Activated CD8-positive, alpha-beta memory T cell treated with anti-CD3 and anti-CD28 coated beads, Interleukin-2, amount 50 U/mL, for 4 hours (primary cell): ENCODE measurements at places on chromosomes 6 and 20.

DNA sequence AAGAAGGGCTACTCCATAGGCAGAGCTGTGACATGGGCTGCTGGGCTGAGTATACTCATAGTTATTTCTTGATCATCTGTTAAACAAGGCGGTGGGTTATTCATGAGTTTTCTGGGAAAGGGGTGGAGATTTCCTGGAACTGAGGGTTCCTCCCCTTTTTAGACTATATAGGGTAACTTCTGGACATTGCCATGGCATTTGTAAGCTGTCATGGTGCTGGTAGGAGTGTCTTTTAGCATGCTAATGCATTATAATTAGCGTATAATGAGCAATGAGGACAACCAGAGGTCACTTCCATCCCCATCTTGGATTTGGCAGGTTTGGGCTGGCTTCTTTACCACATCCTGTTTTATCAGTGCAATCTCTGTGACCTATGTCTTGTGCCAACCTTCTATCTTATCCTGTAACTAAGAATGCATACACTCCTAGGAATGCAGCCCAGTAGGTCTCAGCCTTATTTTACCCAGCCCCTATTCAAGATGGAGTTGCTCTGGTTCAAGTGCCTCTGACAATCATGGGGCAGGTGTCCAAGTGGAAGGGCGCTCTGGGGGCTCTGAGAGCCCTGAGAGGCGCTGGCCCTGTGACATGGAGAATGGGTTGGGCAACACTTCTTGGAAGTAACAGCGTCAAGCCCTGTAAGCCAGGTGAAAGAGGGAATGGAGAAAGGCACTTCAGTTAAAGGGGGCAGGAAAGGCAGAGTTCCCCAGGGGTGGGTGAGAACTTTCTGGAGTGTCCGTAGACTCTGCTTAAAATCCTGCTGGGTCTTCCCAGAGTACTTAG, 354.2 kb upstream of the SULF2 start:
- no peak for DNase-seq

DNA sequence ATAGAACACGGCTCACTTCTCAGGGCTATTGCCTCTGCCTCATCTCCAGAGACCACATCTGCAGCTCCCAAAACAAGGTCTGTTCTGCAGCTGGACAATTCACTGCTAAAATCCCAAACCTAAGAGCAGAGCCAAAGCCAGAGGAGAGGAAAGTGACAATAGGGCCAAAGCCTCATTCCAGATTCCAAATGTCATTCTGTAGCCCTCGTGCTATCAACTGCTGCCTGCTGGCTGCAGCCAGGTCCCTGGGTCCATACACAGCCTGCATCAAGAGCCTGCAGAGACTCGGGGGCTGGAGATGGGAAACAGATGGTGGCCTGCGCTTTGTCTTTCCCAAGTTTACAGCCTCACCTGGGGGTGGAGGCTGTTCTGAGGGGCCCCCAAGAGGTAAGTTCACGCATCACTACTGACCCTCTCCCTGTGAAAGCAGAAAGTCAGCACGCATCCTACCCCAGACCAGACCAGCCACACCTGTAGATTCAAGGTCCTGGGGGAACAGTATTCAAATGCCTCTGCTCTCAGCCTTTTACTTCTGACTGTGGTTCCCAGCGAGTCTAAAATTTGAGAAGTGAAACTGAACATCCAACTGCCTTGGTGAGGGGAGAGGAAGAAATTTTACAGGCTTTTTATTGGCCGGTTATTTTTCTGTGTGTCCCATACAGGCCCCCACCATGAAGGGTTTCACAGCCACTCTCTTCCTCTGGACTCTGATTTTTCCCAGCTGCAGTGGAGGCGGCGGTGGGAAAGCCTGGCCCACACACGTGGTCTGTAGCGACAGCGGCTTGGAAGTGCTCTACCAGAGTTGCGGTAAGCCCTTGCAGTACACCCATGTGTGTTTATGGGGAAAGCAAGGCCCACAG, at the start of gene LY86:
Gene LY86, plus strand, starts transcription at position 657 of the 860 bp plus-strand sequence. Its CDS starts 15 bp downstream, at position 672.
- no peak for DNase-seq

DNA sequence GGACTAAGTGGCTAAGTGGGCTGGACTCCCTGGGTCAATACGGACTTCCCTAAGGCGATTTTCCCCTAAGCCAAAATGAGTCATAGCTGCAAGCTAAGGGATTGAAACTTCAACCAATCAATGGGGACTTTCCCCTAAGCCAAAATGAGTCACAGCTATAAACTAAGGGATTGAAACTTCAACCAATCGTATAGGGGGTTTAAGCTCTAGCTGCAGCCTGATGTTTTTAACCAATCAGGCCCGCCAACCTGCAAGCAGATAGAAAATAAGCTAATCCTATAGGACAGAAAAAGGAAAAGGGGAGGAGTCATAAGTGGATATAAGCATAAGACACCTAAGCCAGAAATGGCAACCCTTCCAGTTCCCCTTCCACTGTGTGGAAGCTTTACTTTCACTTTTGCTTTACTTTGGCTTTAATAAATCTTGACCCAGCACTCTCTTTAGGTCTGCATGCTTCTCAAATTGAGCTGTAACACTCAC, 655.0 kb upstream of the HS3ST5 start:
- DNase-seq = no peak

DNA sequence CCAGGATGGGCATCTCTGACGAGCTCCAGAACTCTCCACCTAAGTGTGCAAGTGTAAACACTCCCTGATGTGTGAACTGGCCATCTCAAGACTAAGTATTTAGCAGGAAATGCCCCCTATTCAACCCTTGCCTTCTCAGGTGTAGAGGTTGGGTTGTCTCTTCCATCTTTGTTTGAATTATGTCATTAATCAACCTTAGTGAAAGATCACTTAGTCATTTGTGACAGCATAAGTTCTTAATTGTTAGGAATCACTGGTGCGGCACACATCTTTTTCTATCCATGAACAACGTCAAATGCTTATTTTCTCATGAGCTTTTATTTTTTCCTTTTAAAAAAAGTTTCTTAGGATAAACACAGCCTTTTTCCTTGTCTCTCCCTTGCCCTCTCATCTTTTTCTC, 151.6 kb downstream of the ESR1 start:
- DNase-seq = no peak

- no peak for DNase-seq
Observed at GRCh38 chr6:48447251-48447650, 336.3 kb upstream of the PTCHD4 start.

GRCh38 chr20:1426231-1426849, 33.5 kb upstream of the FKBP1A start:
- DNase-seq = no peak

- DNase-seq = no peak
Observed at GRCh38 chr6:3311826-3312225, 53.1 kb downstream of the PSMG4 start.

GRCh38 chr6:83708970-83709747, at the start of gene SNAP91:
Gene SNAP91 (minus strand): TSS chr6:83709101. CDS start chr6:83707927, 1,174 bp downstream.
- no peak for DNase-seq

- DNase-seq = no peak
Observed at GRCh38 chr6:43213431-43213830, 15.8 kb downstream of the DNPH1 start.

- no peak for DNase-seq
Observed at GRCh38 chr20:32354592-32355416, 3.3 kb upstream of the ASXL1 start.

GRCh38 chr6:7697820-7698623, 27.9 kb upstream of the BMP6 start:
- DNase-seq = no peak

DNA sequence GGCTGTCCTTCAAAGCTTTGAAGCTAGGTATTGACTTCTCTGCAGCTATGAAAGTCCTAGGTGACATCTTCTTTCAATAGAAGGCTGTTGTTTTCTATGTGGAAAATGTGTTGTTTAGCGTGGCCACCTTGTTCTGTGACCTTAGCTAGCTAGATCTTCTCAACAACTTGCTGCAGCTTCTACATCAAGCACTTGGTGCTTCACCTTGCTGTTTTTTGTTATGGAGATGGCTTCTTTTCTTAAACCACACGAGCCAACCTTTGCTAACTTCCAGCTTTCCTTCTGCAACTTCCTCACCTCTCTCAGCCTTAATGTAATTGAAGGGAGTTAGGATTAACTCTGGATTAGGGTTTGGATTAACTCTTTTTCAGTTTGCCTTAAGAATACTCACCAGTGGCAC, 128.6 kb upstream of the MMS22L start:
- DNase-seq = no peak

DNA sequence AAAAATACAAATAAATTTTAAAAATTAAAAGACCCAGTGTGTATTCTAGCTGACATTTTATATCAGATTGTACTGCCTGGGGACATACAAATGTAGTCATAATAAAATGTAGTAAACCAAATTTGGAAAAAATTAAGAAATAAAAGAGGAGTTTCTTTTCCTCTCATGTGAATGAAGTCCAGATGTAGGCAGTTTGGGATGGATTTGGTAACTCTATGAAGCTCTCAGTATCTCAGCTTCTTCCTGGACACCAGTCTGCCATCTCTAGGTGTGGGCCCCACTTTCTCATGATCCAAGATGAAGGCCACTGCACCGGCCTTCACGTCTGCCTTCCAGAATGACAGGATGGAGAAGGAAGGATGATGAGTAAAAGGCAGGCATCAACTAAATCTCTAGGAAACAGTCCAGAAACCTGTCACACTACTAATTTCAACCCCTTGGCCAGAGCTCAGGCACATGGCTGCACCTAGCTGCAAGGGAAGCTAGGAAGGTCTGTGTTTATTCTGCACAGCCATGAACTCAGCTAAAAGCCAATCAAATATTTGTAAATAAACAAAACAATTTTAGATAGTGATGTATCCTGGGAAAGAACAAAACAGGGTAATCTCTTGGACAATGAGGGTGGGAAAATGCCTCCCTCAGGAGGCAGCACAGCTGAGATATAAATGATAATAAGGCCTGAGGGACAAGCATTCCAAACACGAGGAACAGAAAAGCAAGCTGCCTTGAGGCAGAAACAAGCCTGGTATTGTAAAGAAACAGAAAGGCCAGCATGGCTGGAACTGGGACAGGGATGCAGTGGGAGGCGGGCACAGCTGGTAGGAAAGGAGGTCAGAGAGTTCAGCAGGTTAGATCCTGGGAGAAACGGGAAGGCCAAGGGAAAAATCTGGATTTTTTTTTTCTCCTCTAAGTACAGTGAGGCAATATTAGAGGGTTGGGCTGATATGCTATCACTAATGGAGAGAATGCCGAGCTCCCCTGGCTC, 88.5 kb upstream of the PTPN1 start:
- DNase-seq = no peak

GRCh38 chr20:13341737-13342393, 120.8 kb downstream of the ISM1 start:
- DNase-seq = no peak

DNA sequence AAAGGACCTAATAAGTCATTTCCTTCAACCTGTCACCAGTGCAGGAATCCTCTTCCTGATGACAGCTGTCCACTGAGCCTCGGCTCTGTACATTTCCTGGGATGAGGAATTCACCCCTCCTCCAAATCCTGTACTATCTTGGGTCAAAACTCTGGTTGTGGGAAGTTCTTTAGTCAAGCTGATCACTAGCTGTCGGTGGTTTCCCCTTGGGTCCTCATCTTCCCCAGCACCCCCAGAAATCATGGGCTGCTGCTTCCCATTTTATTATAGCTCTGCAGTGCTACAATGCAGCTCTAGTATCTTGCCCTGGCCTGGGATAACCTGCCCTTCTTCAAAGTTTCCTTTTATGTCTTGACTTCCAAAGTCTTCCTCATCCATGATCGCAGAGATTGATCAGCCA, 14.6 kb upstream of the ADA start:
- no peak for DNase-seq

- no peak for DNase-seq
Observed at GRCh38 chr20:23361119-23361475, 885 bp upstream of the GZF1 start.

GRCh38 chr6:165186441-165187205, 122.8 kb downstream of the C6orf118 start:
- DNase-seq = no peak

- no peak for DNase-seq
Observed at GRCh38 chr20:56383334-56383733, 8.7 kb downstream of the AURKA start.

DNA sequence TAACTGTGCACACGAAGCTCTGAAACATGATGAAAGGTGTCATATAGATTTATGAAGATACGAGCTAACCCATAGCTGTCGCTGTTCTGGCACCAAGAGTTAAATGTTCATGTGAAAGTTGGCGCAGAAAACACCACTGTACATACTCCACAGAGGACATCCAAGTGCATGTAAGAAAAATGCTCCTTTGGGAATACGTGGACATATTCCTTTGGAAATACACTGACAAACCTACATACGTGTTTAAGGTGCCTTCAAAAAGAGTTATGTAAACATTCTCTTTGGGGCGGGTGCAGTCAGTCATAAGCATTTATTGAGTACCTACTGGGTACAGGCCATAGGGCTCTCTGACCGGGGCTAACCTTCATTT, 723 bp upstream of the ARID1B start:
- no peak for DNase-seq

GRCh38 chr20:10350188-10350842, 83.7 kb downstream of the MKKS start:
- no peak for DNase-seq

GRCh38 chr20:32920530-32921298, 62.0 kb downstream of the EFCAB8 start:
- DNase-seq = no peak

GRCh38 chr6:167238694-167239467, 52.2 kb upstream of the UNC93A start:
- DNase-seq = no peak

- DNase-seq = no peak
Observed at GRCh38 chr20:4997222-4997621, 4.1 kb downstream of the SLC23A2 start.

DNA sequence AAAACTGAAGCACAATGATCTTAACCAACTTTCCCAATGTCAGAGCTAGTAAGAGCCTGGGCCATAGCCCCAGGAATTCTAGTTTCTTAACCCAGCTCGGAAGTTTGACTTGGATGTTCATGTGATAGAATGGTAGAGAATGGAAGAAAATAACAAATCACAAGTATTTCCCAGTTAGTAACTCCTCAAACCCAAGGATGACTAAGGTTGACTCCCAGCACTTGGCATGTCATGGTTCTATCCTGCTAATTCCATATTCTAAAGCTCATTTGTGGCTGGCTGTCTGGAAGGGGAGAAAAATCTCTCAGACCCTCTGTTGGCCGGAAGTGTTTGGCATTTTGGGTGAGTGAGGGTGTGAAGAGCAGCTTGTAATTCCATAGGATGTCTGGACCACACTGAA, 248.7 kb downstream of the RFPL4B start:
- DNase-seq = no peak

GRCh38 chr6:149905911-149906371, 8.0 kb upstream of the RAET1E start:
- no peak for DNase-seq

DNA sequence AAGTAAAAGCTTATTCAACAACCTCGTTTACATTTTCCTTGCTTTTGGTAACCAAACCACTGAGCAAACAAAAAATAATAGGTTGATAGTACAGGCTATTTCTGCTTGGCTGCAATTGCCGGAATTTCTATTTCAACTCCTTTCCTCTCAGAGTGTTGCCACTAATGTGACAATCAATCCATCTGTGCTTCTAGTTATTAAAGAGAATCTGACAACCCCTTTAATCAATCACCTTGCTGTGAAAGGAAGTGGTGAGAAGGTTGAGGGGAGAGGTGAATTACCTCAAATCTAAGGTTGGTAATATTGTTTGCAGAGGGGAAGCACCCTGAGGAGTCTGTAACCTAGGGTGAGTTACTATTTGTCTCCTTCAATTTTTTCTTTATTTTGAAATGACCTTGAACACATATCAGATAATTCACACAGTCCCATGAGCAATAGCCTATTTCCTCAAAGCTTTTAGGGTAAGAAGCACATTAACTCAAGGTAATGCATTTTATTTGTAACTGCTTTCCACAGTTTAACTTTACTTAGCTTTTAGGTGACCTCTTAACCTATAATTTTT, 603.4 kb downstream of the MMUT start:
- DNase-seq = no peak
